Regular cardiac myocyte (primary cell): ENCODE measurements at places on chromosomes 4 and X. TPM values are rescaled to one million over a fixed set of nuclear protein-coding genes. Genes with fewer than 3 reads are reported as not detected.

Gene NAT8L
- under 0.01 TPM in 2 replicates for total RNA-seq

Gene ANXA10
- 62.9 and 67.7 TPM in 2 replicates for total RNA-seq

Gene IDS
- total RNA-seq, result 29.1 and 59.5 TPM in 2 replicates

Gene PCDH11X
- under 0.01 TPM in 1 of 2 replicates, not detected in the other for total RNA-seq

Gene MED12
- total RNA-seq, result 10.4 and 12.8 TPM in 2 replicates

Gene NCAPG
- total RNA-seq, result 5.4 and 63.6 TPM in 2 replicates

Gene RASSF6
- total RNA-seq, result under 0.01 TPM in 1 of 2 replicates, not detected in the other

Gene FGB
- total RNA-seq, result not detected in 2 replicates

Gene SPANXA2
- total RNA-seq, result not detected in 2 replicates

Gene COL4A5
- total RNA-seq, result 41.4 and 56.9 TPM in 2 replicates

Gene SPANXA1
- not detected in 2 replicates for total RNA-seq

Gene GLRA2
- not detected in 2 replicates for total RNA-seq

Gene S100P
- total RNA-seq, result not detected in 2 replicates

Gene SNCA
- 0.56 and 0.96 TPM in 2 replicates for total RNA-seq

Gene RPGR
- 5.2 and 5.9 TPM in 2 replicates for total RNA-seq

Gene RAB41
- not detected in 2 replicates for total RNA-seq

Gene DUX4
- not detected in 2 replicates for total RNA-seq

Gene CNKSR2
- 2.3 and 3.1 TPM in 2 replicates for total RNA-seq

Gene UCP1
- total RNA-seq, result not detected in 2 replicates

Gene FAM9C
- total RNA-seq, result not detected in 2 replicates

Gene PCYT1B
- total RNA-seq, result under 0.01 TPM in 2 replicates

Gene XAGE1B
- total RNA-seq, result not detected in 2 replicates

Gene HTN1
- not detected in 2 replicates for total RNA-seq

Gene ZFX
- 38.3 and 52.4 TPM in 2 replicates for total RNA-seq

Gene UGT2A3
- total RNA-seq, result under 0.01 and 0.28 TPM in 2 replicates

Gene PRKG2
- 4.0 and 18.9 TPM in 2 replicates for total RNA-seq

Gene PF4V1
- 10.2 and 16.1 TPM in 2 replicates for total RNA-seq

Gene TMPRSS11D
- not detected in 2 replicates for total RNA-seq

Gene TEX11
- total RNA-seq, result not detected in 2 replicates

Gene KIT
- total RNA-seq, result 2.8 and 3.8 TPM in 2 replicates

Gene SLITRK4
- total RNA-seq, result 0.96 and 4.5 TPM in 2 replicates

Gene TMSB15B
- 2.5 and 2.8 TPM in 2 replicates for total RNA-seq
